ENCODE measurements at places on chromosomes 13 and 19.

DNA sequence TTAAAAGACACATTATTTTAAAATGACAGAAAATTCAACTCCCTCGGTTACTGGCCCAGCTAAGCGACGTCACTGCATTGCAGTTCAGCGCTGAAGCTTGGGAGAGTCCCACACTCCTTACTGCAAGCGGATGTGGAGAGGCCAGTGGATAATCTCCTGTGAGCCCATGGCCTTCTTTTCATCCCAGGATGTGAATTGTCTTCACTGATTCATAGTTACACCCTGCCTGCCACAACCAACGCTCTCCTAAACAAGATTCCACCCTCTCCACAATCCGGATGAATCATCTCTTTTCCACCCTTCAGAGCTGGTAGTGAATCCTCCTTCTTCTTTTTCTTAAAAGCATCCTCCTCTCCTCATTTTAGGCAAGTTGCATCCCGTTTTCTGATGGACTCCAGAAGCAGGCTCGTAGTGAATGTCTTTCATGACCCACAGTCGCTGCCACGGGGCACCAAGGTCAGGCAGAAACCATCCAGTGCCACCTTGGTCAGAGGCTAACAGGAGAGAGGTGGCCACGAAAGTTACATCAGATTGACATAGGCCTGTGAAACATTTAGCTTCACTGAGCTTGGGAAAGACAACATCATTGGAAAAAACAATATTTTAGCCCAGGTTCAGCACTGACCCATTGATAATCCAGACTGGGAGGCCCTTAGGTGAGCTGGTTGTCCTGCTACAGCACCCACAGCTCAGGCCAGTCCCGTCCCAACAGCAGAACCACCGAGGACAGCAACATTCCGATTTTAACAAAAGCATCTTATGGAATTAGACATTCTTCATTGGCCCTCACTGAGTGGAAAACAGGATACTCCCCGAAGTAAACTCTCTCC, 2.0 kb downstream of the GJB2 start:
- no peak for DNase-seq

DNA sequence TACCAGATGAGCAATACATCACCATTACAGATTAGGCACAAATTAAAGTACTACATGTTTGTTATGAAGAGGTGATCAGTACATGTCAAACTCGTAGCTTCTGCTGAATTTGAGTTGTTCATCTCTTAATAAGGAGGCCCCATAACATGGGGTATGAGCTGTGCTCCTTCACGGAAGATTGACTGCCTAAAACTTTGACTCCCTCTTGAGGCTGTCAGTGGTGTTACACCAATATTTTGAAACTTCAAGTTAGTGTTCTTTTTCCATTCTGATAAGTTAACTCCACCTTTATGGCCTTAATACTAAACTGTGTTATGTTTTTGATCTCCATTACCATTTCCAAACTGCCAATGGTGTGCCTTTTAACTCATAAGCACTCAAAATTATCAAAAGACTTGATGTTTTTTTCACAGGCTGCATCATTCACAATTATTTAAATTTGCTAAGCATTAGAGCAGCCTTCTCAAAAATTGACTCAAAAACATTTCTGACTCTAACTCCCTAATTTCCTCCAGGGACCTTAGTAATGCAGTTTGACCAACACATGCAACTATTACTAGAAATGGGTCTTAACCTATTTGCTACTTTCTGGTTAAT, 1591.5 kb downstream of the PCDH9 start:
- no peak for DNase-seq

DNA sequence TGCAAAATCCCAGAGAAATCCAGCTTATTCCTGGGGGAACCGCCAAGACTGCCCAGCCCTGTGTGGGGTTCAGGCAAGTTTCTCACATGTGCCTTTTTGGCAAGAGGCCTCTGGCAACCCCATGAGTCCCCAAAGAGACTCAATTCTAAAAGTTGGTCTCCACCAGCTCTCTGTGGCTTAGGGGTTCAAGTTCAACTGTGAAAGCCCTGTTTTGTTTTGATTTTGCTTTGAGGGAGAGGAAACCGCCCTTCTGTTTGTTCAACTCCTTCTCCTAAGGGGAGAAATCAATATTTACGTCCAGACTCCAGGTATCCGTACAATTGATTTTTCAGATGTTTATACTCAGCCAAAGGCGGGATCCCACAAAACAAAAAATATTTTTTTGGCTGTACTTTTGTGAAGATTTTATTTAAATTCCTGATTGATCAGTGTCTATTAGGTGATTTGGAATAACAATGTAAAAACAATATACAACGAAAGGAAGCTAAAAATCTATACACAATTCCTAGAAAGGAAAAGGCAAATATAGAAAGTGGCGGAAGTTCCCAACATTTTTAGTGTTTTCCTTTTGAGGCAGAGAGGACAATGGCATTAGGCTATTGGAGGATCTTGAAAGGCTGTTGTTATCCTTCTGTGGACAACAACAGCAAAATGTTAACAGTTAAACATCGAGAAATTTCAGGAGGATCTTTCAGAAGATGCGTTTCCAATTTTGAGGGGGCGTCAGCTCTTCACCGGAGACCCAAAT, 583 bp upstream of the LDLR start:
- DNase-seq = no peak

GRCh38 chr13:110942248-110942981, 27.5 kb upstream of the ANKRD10 start:
- no peak for DNase-seq

DNA sequence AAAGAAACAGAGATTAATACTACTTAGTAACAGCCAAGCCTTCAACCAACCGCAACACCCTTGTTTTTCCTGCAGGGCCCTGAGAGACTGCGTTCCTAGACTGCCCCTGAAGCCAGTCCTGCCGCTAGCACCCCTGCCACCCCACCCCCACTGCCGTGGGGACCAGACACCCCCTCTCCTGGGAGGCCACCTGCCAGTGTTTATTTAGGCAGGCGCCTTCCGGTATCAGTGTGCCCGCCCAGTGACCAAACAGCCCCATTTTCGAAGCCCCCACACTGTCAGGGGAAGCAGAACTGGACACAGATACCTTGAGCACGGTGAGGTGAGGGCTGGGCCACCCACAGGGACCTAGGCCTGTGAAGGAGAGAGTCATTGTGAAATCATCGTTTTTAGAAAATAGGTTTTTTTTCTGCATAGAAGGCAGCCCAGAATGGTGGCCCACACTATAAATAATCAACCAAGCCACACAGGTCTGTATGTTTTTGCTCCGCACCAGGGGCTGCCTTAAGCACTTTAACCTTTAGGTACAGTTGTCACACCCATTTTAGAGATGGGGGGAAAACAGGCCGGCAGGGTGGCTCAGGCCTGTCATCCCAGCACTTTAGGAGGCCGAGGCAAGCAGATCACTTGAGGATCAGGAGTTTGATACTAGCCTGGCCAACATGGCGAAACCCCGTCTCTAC, 3.5 kb upstream of the TLE5 start:
- no peak for DNase-seq

DNA sequence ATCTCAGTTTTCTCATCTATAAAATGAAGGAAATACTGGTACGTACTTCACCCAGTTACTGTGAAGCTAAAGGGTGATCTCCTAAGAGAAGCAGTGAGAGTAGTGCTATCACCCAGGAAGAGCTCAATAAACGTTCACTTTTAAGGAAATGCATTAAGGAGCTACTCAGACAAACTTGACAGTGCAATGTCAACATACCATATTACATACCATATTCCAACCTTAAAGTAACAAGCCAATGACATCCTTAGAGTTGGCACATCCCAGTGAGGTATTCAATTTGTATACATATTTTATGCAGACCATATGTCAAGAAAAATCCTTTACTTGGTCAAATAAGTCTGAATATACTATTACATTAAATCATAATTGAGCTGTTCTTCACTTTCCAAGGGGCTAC, 7.0 kb downstream of the TBC1D4 start:
- DNase-seq = no peak

- DNase-seq = no peak
These were observed 16.9 kb downstream of the UBAC2 start for GRCh38 chr13:99217461-99218110.

GRCh38 chr13:60645676-60646075, 248.7 kb downstream of the TDRD3 start:
- DNase-seq = no peak

- no peak for DNase-seq
These were observed 38.8 kb downstream of the VSTM2B start for GRCh38 chr19:29564574-29565005.

DNA sequence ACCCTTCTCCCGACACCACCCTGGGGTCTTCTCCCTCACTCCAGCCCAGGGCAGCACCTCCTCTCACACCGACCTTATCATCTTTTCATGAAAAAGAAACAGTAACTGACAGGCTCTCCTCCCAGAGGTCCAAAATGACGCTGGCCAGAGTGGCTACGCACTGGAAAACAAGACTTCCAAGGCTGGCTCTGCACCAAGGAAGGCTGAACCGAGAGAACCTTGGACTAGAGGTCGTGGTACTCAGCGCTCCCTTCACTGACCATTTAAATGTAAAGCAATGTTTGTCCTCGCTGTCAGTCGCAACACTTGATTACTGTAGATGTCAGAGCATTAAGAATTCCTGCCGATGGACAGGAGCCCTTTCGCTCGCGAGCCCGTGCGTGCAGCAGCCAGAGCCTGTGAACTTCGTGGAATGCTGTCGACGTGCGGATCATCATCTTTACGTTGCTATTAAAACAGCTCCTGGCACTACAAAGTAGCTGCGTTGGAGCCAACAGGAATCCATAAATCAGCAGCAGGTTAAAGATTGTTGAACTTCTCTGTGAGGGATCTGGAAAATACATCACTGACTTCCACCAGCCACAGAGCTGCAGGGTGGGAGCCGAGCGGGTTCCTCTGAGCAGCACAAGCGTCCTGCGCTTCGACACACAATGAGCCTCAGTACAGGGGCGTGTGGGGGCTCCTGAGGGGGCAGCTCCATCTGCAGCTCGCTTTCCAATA, 125.5 kb upstream of the MCF2L start:
- no peak for DNase-seq

DNA sequence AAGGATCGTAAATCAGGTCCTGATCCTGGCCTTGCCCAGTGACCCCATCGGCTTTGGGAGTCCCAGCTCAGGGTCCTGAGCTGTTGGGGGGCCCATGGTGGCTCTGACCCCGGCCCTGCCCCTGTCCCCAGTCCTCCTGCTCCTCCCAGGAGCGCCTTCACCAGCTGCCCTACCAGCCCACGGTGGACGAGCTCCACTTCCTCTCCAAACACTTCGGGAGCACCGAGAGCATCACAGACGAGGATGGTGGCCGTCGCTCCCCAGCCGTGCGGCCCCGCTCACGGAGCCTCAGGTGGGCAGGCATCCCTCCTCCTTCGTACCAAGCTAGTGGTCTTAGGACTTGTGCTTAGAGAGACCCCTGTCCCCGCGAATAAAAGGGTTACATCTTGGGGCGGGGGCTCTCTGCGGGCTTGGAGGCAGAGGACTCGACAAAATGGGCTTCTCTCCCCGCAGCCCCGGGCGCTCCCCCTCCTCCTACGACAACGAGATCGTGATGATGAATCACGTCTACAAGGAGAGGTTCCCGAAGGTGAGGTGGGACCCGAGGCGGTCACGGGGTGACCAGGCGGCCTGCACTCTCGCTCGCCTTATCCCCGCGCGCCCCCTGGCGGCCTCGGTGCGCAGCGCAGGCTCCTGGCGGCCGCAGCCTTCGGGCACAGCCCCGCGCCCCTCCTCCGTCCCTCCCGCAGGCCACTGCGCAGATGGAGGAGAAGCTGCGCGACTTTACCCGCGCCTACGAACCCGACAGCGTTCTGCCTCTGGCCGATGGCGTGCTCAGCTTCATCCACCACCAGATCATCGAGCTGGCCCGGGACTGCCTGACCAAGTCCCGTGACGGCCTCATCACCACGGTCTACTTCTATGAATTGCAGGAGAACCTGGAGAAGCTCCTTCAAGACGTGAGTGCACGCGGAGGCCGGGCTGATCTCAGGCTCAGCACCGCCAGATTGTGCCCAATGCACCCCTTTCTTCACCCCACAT, 9.1 kb downstream of the MAST1 start:
- peak; percentile 65 for DNase-seq

- no peak for DNase-seq
These were observed 173.0 kb downstream of the TEX29 start for GRCh38 chr13:111493468-111493867.

- DNase-seq = no peak
These were observed 421.8 kb downstream of the SPRY2 start for GRCh38 chr13:79919091-79919490.

GRCh38 chr13:112131713-112132113, 64.8 kb downstream of the SOX1 start:
- no peak for DNase-seq

DNA sequence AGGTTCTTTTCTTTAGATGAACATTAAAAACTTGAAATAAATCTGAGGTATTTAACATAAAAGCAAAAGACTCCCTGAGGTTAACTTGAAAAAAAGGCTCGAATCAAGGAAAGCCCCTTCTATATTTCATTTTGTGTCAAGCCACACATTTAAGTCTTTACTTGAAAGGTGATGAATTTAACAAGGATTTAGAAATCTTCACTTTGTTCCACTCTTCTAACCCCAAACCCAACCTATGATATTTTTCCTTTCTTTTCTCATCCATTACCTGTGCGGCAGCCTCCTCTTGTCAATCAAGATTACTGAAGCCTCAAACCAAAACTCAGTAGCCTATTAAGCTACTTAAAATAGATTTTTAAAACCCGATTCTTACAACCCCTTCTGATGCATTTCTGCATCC, 33.8 kb downstream of the MIPEP start:
- DNase-seq = no peak

DNA sequence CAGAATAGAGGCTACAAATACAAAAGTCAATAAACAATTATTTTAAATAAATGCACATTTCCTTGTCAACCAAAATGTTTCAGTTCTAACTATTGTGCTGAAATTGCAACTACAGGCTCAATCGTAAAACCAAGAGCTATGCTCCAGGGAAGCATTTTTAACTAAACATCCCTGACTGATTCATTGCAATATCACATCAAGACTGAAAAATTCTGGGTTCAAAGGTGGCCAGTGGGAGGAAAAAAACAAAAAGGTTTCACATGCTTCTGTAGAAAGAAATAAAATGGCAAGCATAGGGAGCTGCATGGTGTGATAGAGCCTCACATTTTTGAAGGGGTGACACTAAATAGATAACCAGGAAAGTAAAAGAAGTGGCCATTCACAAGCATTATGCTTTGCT, 862.8 kb downstream of the PCDH9 start:
- no peak for DNase-seq

Measured in stimulated activated CD8-positive, alpha-beta memory T cell treated with anti-CD3 and anti-CD28 coated beads, Interleukin-7, amount 100 ng/mL, for 1 hour (primary cell).